ENCODE measurements at places on chromosomes 7 and 10.

- no peak for DNase-seq
Measured at GRCh38 chr7:49523870-49524269, 249.6 kb upstream of the VWC2 start.

DNA sequence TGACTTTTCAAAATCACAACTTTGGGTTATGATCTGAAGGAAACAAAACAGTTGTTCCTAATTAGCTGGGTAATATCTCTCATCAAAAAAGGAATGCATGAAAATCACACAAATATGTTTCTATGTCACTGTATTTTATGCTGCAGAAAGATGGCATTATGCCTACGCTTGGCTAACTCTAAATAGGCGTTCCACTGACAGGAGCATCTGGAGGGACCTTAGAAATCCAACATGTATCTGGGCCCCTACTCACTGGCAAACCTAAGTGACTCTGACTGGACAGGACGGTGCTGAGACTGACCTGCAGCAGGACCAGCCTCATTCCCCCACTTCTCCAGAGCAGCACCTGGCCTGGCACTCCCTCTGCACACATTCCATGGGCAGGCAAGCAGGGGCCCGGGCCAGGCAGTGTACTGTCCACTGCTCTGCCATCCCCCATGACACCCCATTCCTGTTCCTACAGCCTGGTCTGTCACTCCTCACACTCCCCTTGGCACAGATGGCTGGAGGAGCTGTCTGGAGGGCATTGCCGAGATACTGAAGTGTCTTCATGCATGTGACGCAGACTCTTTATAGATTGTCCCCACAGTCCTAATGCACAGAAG lies 2.6 kb upstream of the MYL7 start:
- no peak for DNase-seq

- DNase-seq = no peak
Measured at GRCh38 chr10:101050208-101051069, 11.3 kb upstream of the KAZALD1 start.

GRCh38 chr7:100612730-100613390 lies 520 bp downstream of the MOSPD3 start:
- no peak for DNase-seq

- DNase-seq = no peak
Measured at GRCh38 chr7:43164757-43165156, 52.3 kb downstream of the HECW1 start.

DNA sequence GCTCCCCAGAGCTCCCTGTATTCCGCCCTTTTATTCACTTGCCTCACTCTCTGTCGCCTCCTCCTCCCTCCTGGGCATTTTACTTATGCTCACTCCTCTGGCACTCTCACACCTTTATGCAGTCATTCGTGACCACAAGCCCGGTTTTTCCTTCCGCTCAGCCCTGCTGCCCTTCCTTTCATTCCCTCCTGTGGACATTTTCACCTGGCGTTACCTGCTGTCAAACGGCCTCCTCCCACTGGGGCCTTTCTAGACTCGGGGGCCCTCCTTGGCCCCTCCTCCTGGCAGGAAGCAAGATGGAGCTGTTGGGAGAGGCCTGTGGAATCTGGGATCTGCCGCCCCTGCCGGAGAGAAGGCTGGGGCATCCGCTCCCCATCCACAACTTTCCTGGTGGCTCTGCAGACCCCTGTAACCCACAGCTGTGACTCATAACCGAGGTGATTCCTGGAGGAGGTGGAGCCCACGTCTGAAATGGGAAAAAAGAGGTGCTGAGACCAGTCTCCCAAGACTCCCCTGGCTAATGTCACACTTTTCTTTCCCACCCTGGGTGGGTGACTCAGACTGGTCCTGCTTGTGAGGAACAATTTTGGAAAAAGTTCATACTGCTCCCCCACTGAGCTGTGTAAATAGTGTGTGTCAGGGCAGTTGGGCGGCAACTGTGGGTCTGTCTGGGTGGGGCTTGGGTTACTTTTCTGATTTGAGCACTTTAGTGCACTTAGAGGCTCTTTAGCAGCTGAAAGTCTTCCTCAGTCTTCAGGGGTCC lies 1.2 kb downstream of the VCL start:
- DNase-seq = no peak

DNA sequence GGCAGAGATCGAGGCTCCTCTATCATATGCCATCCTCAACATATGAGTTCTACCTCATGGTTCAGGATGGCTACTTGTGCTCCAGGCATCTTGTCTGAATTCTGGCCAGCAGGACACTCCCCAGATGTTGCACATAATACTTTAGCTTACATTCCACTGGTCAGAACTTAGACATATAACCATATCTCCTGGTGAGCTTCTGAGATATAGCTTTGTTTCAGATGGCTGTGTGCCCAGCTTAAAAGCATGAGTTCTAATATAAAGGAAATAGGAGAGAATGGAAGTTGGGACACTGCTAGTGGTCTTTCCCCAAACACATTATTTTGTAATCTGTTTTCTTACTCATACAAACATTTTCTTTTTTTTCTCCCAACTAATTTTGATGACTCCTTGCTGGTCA lies 50.8 kb upstream of the IFRD1 start:
- no peak for DNase-seq

DNA sequence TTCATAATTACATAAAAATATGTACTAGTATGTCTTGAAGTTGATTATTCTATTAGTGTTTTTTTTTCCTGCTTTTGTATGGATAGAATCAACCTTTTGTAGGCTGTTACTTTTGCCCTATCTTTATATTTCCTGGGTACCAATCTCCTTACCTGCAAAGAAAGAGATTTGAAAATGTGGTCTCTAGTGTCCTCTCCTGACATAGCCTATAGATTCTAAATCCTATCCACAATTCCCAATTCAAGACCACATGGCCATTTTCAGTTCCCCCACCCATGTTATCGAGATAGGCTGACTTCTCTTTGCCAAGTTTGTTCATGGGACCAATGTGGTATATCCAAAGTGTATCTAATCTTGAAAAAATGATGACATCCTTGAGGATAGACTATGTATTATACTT lies 269.4 kb upstream of the SEMA3D start:
- DNase-seq = no peak

- no peak for DNase-seq
Measured at GRCh38 chr10:51981731-51982130, 282.3 kb upstream of the CSTF2T start.

- no peak for DNase-seq
Measured at GRCh38 chr7:159128767-159129166, 15.9 kb downstream of the VIPR2 start.

DNA sequence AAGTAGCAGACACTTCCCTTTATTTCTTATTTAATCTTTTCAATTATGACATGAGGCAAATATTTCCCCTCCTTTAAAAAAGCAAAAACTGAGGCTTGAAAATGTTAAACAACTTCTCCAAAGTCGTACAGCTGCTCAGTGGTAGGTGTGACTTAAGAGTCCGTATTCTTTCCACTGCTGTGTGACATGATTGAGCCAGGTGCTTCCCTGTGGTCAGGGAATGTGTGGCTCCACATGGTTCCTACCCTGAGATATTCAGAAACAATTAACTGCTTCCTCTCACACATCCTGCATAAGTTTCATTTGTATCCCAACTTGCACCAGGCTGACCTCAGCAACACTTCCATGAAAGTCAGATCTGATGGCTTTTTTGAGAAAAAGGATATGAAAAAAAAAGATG lies 13.6 kb downstream of the OPALIN start:
- DNase-seq = no peak

- no peak for DNase-seq
Measured at GRCh38 chr7:43484678-43485395, 98.1 kb upstream of the STK17A start.

DNA sequence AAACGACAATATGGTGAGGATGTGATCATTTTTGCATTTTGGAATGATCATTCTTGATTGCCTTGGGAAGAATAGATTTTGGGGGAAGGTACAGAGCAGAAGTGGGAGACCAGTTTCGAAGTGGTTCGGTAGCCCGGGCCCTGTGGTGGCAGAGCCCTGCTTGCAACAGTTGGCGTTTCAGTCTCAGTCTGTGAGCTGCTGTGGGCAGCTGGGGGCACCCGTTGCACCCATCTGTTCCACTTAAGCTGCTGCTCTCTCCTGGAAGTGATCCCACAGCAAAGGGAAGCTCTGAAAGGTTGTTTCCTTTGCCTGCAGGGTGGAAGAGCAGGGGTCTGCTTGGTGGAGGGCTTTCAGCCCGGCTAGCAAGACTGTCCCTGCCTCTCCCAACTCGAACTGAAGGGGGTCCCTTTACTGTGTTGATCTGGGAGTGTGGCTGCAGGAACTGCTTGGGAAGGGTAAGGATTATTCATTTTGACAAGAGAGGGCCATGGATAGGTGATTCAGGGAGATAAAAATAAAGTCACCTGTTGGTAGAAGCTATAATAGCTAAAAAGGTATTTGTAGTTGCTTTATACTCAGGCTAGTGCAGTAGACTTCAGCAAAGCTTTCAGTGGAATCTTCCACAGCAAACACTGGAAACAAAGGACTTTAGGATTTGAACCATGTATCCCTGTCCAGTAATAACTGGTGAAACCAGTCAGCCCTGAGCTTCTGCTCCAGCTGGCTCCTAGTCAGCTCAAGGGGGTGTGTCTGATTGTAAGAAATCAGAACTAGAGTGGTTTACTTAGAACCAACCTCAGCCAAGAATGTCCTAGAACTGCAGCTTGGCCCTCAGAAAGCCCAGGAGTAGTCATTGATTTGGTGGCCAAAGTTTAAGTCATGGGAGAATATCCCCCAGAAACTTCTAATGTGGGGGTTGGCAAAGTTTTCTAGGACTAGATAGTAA lies 53.1 kb upstream of the PDCD4 start:
- DNase-seq = no peak

DNA sequence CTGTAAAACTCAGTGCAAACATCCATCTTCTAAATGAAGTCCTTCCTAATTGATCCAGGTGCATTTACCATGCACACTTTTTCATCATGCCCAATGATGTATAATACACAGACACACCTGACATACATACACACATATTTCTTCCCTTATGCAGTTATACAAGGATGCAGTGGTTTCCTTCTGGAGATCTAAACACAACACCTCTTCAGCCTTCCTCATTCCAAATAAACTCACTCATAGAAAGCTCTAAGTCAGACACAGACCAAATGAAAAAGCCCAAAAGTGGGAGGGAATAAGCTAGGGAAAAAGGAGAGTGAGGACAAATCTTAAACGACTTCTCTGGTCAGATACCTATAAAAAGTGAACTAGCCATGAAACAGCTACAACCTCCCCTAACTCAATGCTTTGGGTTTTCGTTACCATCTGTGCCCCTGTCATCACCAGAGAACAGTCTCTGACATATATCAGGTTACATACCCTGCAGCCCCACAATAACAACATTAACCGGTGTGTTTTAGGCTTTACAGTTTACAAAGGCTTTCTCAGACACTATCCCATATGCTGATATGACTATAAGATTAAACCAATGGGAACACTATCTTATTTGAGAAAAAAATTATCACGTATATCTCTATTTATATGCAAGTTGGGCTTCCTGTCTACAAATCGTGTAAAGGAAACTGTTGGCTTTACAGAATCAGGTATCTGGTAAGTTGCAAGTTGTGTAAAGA lies 675.2 kb downstream of the PHTF2 start:
- no peak for DNase-seq

- DNase-seq = no peak
Measured at GRCh38 chr7:50703654-50704053, 79.0 kb downstream of the GRB10 start.

GRCh38 chr7:41222746-41223145 lies 480.1 kb downstream of the INHBA start:
- DNase-seq = no peak

- no peak for DNase-seq
Measured at GRCh38 chr7:907158-907980, 31.0 kb downstream of the GET4 start.

- no peak for DNase-seq
Measured at GRCh38 chr7:109003742-109004141, 434.1 kb downstream of the DNAJB9 start.

GRCh38 chr10:80284522-80284921 lies 4.9 kb downstream of the MAT1A start:
- no peak for DNase-seq

DNA sequence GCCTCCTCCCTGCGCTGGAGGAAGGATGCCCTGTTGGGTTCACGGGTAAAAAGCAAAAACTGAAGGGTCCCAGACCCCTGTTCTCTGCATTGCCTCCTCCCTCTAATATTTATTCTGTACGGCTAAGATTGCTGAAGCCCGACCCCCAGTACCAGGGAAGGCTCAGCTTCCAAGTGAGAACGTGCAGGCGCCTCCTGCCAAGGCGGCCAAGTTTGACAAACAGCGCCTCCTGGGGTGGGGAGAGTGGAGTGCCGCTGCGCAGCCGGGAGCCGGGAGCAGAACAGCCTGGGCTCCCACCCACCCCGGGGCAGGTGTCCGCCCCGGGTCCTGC lies 4.7 kb upstream of the EBF3 start:
- DNase-seq = no peak

- no peak for DNase-seq
Measured at GRCh38 chr7:41275255-41275654, 427.6 kb downstream of the INHBA start.

DNA sequence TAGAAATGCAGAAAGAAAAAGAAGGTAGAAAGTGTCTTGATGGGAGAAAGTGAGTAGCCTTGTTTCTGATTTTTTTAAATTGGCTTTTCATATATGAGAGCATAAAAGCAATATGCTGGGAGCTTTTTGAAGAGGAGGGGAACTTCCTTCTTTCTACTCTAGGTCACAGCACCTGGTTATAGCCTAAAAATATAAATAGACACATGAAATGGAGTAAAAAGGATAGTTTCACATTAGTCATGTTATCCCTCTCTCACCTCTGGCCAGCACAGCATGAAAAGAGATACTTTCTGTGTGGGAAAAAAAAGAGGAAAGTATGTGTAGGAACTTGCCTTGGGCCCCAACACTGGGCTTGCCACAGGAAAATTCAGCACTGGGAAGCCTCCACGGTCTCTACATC lies 292.2 kb upstream of the ZWINT start:
- DNase-seq = no peak

DNA sequence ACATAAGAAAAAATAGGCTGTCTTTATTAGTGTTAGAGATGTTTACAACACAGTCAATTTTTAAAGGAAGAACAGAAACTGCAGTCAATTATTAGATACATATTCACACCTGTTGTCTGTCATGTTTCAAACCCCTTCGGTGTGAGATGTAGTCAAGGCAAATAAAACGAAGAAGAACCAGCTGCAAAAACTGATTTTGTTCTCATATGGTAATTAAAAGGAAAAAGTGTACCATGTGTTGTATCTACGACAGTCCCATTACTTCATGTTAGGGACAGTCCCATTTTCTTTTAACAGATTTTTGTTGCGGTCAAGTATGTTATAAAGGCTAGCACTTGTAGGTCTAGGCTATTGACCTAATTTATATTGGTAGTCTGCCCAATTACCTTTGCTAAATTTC lies 149.4 kb downstream of the LRRN3 start:
- no peak for DNase-seq

- DNase-seq = no peak
Measured at GRCh38 chr7:138295049-138295637, 164.9 kb upstream of the TRIM24 start.

- no peak for DNase-seq
Measured at GRCh38 chr10:51800725-51801424, 101.5 kb upstream of the CSTF2T start.

- peak; percentile 29 for DNase-seq
Measured at GRCh38 chr7:148699024-148699781, 500 bp downstream of the CUL1 start.
